H1 (cell line): ENCODE measurements at places on chromosomes 7 and 10. TPM values are rescaled to one million over a fixed set of nuclear protein-coding genes. Genes with fewer than 3 reads are reported as not detected.

SLC18A3 gene
- 0.13 TPM in 1 of 2 replicates, not detected in the other for total RNA-seq

GRCh38 chr7:47782792-47783191 is 165.5 kb downstream of the PKD1L1 start:
- DNase-seq: no peak

DNA sequence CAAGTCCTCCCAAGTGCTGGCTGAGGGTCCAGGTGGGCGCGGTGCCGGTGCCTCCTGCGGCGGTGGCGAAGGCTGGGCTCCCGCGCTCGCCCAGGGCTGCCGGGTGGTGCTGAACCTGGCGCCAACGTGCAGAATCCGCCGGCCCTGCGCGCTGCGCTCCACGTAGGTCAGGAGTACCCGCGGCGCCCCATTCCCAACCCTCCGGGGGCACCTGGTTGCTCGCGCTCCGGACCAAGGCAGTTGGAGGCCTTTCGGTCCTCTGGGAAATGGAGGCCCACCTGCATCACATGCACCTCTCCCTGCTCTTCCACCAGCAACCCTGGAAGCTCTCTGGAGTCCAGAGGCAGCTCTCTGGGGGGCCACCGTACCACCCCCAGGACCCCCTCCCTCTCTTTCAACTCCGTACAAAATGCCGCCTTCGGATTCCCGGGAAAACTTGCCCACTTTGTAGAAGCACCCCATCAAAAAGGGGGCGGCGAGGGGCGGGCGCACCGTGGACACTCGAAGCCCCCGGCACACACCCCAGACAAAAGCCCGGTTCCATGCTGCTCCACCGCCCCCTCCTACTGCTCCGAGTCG is 745 bp downstream of the SLC16A9 start:
- DNase-seq: no peak

DNA sequence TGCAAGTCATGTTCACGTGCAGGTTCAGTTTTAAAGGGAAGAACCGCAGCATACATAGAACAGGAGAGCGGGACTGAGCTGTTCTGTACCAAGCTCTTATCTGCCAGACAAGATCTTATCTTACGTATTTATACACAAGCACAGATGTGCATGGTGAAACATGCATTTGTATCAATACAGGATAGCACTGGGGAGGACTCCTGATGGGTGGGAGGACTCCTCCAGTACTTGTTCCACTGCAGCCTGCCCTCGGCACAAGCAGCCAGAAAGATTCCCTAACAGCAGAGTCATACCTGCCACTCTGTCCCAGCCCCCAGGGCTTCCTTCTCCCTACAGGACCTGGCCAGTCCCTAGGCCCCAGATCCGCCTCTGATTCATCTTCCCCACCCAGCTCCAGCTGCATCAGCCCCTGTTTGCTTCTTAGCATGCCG is 13.2 kb upstream of the PRKCQ start:
- no peak for DNase-seq

GRCh38 chr10:124318811-124319210 is 99.9 kb downstream of the OAT start:
- DNase-seq: no peak

GPC2 gene
- total RNA-seq: 44.8 and 46.8 TPM in 2 replicates

- DNase-seq: no peak
These were observed 12.1 kb upstream of the INHBA start for GRCh38 chr7:41715000-41715399.

GRCh38 chr10:57786331-57786730 is 481.4 kb downstream of the IPMK start:
- no peak for DNase-seq

GNGT1 gene
- 0.21 and 0.26 TPM in 2 replicates for total RNA-seq

DNA sequence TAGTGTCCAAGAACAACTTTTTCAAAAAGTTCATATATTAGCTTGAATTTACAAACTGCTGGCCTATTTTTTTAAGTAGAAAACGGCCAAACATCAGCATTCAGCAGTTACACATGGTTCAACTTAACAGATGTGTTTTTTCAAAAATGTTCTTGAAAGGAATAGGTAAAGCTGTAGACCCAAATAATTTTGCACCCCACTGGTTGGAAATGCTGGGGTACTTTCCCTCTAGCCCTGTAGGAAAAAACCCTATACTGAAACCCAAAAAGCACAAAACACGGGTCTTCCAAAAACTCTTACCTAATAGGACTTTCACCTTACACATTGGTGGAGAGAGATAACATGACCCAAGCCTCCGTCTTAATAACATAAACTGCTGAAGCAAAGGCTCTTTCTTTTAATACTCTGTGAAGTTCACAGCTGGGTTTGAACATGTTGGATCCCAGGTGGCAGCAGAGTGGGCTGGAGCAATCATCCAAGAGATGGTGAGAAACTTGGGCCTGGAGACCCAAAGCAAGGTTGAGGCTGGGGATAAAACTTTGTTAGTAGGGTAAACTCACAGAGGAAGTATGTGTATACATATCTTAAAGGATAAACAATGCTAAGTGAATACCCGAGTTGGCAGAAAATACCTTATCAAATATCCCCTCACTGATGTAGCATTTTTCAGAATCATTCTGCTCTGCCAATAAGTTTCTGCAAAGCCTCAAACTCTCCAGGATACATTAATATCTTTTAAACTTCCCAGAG is 629 bp upstream of the DNAJC9 start:
- DNase-seq: no peak
